ENCODE measurements at places on chromosomes 13 and 19.

DNA sequence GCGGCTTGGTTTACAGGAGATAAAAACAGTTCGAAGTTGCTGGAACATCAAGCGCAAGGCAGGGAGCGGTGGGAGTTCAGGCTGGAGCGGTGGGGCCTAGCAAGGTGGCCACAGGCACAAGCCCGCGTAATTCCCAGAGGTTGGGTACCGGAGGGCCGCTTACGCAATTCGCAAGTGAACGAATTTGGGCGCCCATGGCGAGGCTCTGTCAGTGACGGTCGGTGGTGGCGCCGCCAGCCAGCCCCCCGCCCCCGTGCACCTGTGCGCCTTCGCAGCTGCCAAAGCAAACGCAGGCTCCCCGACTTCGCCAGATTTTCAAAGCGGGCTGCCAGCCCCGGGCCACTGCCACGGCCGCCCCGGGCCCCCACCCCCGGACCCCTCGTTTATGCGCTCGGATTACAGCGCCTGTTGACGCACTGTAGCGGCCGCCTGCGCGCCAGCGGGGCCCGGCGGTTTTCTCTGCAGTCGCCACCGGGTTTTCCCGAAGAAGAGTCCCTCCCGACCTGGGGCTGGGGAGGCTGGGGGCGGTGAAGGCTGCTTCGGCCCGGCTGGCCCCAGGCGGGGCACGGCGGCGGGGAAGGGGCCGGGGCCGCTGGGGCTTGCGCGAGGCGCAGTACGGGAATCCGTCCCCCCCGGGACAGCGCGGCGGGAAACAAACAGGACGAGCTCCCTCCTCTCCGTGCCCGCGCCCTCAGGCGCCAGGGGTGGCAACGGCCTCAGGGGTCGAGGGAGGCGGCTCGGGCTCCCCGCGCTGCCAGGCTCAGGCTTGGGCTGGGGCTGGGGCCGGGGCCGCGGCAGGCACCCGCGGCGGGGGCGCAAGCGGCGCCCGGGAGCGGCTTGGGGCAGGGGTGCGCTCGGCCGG, 709 bp downstream of the N4BP2L1 start:
- DNase-seq: peak; percentile 49

DNA sequence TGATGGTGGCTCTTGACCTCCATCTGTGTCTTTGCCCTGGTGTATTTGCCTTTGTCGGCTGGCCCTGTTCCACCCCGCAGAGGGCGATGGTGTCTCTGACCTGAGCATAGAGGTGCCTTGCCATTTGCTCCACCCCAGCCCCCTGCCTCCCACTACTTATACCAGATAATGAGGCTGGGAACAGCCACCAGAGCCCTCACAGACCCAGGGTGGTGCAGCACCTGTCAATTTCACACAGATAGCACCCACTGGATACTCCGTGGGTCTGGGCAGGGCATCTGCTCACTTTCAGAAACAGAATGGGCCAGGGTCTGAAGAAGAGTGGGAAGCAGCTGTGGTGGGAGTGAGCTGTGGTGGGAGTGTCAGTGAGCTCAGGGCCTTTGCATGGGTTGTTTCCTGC, 4.1 kb downstream of the ZNF536 start:
- DNase-seq: no peak

DNA sequence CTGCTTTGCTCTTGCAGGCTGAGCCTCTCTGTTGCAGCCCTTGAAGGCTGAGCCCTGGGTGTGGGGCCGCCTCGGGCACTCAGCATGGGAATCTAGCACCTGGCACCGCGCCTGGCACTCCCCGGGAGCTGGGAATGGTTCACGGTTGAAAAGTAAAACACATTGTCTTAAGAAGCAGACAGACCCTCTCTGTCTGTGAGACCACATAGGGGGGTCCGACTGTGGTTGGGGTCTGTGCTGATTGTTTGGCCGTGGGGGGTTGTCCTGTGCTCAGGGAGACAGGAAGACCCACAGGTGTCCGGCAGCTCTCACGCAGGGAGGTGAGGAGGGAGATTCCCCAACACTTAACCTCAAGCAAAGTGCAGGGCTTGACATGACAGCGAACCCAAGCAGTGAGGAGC, 64.8 kb downstream of the SOX1 start:
- no peak for DNase-seq

GRCh38 chr13:89401264-89401675, 1730.1 kb downstream of the SLITRK5 start:
- DNase-seq: no peak

DNA sequence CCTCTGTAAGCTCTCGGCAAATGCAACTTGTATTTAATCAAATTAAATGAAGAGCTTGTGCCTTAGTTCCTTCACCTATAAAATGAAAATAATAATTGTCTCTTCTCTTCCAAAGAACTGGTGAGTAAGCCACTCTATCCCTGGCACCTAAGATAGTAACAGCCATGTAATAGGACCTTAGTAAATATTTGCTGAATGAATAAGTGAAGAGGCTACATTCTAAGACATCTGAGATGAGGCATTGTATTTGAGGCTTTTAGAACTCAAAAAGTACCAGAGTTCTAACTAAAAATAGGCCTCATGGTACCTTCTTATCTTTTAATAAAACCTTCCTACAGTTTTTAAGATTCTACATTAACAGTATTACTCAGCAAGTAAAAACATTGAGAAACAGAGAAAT, 17.3 kb upstream of the DCLK1 start:
- no peak for DNase-seq

DNA sequence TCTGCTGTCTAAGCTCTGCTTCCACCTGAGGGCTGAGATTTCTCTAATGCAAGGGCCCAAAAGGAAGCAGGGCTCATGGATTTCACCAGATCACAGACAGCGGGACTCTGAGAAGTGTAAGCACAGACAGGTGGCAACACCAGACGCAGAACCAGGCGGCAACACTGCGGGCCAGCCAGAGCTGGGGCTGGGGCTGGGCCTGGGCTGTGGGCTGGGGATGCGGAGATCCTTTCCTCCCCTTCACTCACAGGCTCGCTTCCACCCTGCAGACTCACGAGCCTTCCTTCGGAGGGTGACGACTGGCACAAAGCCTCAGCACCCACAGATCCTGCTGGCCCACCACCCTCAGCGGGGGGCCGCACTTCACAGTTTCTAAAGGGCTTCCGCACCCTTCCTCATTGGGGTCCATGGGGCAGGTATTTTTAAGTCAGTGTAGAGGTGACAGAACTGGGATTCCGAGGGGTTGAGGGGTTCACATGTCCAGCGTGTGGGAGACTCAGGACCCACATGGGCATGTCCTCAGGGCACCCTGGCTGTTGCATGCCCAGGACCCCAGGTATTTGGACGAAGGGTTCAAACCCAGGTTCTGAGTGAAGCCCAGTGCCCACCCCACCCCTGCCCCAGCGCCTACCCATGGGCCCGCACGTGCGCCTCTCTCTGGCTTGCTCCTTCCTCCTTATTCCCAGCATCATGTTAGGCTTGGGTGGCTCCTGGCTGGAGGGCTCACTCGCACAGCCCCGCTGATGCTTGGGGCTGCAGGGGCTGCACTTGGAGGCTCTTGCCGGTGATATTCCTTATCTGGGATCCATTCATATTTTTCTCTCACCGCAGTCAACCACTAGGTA, 137.3 kb upstream of the GPR12 start:
- DNase-seq: no peak

DNA sequence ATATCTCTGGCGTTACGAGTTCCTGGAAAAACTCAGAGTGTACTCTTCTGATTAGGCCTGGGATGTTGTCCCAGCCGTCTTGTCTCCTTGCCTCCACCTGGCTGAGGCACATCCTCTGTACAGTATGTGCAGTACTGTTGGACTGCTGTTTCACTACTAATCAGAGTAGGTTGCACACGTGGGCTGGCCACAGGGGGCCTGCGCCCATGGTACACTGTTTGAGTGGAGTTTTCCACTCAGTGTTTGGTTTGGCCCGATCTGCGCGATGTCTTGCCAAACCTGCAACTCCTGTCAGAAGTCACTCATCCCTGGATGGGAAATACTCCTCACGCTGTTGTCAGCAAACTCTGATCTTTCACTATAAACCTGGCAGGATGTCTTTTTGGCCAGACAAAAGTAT, 189.6 kb upstream of the CSNK1A1L start:
- no peak for DNase-seq

DNA sequence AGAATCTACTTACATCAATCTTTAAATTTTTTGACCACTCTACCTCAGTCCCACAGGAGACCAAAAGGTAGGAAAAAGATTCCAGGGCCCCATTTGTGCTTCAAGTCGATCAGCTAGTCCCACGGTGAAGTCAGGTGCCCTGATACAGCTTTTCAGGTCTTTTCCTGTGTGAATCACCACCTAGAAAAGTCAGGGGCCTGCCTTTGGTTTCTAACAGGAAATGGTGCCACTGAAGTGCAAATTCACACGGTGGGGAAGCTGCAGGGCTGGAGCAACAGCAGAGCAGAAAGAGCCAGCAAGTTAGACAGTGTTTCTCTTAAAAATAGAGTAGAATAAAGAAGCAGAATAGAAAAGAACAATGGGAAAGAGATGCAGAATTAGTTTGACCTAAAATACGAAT, 107.5 kb downstream of the KLF12 start:
- peak; percentile 11 for DNase-seq

DNA sequence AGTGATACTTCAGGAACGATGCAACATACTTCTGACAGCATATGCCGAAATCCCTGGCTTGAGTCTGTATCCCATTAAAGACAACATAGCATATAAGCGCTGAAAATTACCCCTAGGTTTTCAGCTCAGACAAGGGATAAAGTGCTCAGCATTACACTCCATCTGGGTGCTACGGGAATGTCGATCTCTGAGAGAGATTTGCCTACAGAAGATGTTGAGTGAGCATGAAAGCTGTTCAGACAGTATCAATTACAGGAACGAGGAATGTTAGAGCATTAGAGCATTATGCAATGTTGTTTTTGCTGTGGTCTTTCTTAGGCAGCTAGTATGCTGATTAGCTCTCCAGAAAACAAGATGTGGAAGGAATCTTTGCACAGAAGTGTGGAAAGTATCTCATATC, 484.5 kb downstream of the LIG4 start:
- DNase-seq: no peak

- DNase-seq: no peak
These were observed 260.0 kb downstream of the KLF12 start for GRCh38 chr13:73873940-73874830.

DNA sequence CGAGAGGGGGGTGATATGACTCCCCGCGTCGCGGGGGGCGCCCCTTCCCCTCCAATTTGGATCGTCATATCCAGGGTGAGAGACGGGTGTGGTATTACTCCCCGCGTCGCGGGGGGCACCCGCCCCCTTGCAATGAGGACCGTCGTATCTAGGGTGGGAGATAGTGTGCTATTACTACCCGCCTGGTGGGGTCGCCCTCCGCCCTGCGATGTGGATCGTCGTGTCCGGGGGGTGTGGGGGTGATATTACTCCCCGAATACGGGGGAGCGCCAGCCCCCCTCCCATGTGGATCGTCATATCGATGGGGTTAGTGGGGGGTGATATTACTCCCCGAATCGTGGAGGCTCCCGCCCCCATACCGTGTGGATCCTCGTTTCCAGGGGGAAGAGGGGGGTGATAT, 29.2 kb upstream of the RGCC start:
- DNase-seq: no peak

GRCh38 chr13:49925881-49926418, 10.2 kb downstream of the SPRYD7 start:
- no peak for DNase-seq

- peak; percentile 59 for DNase-seq
These were observed 2.1 kb upstream of the HOOK2 start for GRCh38 chr19:12777217-12778016.

- DNase-seq: no peak
These were observed 90.5 kb downstream of the STARD13 start for GRCh38 chr13:33194820-33195692.

- no peak for DNase-seq
These were observed 3.0 kb downstream of the KCNC3 start for GRCh38 chr19:50326101-50326664.

DNA sequence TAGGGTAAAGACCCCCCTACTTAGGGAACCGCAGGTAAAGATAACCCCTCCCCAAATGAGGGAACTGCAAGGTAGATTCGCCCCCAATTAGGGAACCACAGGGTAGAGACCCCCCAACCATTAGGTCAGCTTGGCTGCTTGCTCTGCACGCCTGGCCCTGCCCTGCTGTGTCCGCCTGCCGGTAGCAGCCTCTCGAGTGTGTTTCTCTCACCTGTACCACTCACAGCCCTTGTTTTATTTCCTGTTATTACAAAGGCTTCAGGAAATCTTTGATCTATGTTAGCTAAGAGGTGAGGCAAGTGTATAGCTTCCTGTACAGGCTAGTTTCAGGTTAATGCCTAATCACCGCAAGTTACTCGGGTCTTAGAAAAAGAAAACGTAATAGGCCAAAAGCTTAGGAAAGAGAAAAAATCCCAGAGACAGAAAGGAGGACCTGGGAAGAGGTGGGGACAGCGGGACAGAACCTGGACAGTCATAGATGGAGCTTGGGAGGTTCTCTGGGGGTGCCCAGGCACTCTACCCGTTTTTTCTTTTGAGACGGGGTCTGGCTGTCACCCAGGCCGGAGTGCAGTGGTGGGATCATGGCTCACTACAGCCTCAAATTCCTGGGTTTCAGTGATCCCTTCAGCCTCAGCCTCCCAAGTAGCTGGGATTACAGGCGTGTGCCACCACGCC, 23.1 kb upstream of the EIF3G start:
- DNase-seq: no peak

GRCh38 chr19:2391118-2391725, 31.2 kb downstream of the TMPRSS9 start:
- DNase-seq: no peak

GRCh38 chr13:106479929-106480328, 55.5 kb downstream of the EFNB2 start:
- no peak for DNase-seq

- DNase-seq: no peak
These were observed 30.6 kb downstream of the TMEM161A start for GRCh38 chr19:19107654-19108053.

DNA sequence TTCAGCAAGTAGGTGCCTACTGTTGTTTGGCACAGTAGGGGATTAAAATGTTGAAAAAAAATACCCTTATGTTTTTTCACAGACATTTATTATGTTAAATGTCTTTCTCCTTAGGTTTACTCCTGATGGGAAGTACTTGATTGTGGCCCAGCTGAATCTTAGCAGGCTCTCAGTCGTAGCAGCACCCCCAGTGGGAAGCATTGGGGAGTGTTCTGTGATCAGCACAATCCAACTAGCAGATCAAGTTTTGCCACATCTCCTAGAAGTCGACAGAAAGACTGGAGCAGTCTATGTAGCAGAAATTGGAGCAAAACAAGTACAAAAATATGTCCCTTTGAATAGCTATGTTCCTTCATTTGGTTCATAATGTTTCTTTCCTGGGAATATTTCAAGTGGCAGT, 9.3 kb downstream of the NHLRC3 start:
- DNase-seq: no peak

- no peak for DNase-seq
These were observed 483.3 kb upstream of the SPRY2 start for GRCh38 chr13:80824229-80824628.

GRCh38 chr19:41808663-41809566, 12.5 kb downstream of the CEACAM3 start:
- DNase-seq: no peak

GRCh38 chr19:3320354-3320670, 46.1 kb upstream of the NFIC start:
- no peak for DNase-seq

- peak; percentile 70 for DNase-seq
These were observed at the start of gene FCHO1 for GRCh38 chr19:17751103-17751911. FCHO1 (plus strand) TSS chr19:17751477; CDS start chr19:17755165, 3,688 bp downstream.
